ENCODE measurements at places on chromosomes 7 and 10.

DNA sequence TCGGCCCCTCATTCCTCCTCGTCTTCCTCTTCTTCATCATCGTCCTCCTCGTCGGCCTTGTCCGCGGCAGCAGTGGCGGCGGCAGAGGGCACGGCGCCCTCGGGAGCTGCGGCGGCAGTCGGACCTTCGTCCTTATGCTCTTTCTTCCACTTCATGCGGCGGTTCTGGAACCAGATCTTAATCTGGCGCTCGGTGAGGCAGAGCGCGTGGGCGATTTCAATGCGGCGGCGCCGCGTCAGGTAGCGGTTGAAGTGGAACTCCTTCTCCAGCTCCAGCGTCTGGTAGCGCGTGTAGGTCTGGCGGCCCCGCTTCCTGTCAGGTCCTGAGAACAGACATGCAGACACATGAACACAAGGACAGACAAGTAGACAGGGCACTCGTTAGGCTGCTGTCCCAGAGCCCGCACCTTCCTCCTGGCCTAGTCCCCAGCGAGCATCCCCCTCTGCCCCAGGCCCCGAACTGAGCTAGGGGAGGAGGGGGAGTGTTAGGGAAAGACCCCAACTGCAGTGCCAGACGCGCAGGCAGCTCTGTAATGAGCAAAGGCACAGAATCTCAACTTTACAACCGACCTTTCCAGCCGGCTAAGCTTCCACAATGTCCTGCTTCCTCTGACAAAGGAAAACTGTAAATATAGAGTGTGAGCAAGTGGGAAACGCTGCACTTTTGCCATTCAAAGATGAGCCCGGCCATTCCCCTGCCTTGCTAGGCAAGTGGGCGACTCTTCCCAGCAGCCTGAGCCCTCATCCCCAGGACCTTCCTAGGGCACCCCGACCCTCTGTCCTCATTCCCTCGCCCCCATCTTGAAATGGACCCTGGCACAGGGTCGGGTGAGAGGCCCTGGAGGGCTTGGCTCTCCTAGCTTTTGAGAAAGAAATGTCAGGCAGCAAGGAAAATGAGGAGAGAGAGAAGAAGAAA, 1.3 kb downstream of the HOXA7 start:
- DNase-seq = no peak

- no peak for DNase-seq
Observed at GRCh38 chr7:135930565-135931461, 46.3 kb downstream of the MTPN start.

- no peak for DNase-seq
Observed at GRCh38 chr7:49644396-49645166, 128.9 kb upstream of the VWC2 start.

- DNase-seq = no peak
Observed at GRCh38 chr7:158816271-158816670, 13.0 kb downstream of the ESYT2 start.
